ENCODE measurements at places on chromosomes 1 and 21. TPM values are rescaled to one million over a fixed set of nuclear protein-coding genes. Genes with fewer than 3 reads are reported as not detected.

GRCh38 chr21:15850645-15851044, 120.9 kb downstream of the USP25 start:
- H3K27me3 ChIP-seq, result no peaks in the 10 kb centered on the region
- peak; percentile 72 for DNase-seq
- H3K36me3 ChIP-seq, result 0 out of 2 replicates have a peak, but pooled peaks cover 1% of the 10 kb centered on the region
- H3K4me3 ChIP-seq, result no peak overlapping the region

DNA sequence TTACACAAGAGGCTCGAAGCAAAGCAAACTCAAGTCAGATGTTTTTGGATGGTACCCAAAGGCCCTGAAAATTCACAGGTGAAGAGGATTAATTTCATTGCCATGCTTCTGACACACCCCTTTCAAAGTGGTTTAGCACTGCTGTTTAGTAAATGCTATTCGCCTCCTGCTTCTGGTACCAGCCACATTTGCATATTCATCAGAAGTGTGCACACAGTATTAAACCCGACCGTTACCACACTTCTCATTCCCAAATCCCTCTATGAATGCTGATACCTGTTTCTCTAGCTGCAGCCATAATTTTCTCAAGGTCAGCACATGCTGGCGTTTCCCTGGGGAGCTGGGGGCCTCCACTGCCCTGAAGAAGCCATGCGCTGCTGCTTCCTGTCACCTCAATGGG, 179.8 kb upstream of the DAB1 start:
- no peaks in the 10 kb centered on the region for H3K4me1 ChIP-seq
- no peak overlapping the region for H3K4me3 ChIP-seq
- no peak overlapping the region for H3K27ac ChIP-seq
- H3K36me3 ChIP-seq, result no peaks in the 10 kb centered on the region
- no peak for DNase-seq

- no peak for DNase-seq
- H3K27me3 ChIP-seq, result no peaks in the 10 kb centered on the region
- H3K27ac ChIP-seq, result no peak overlapping the region
- peaks cover 7% of the 10 kb centered on the region for H3K36me3 ChIP-seq
- no peak overlapping the region for H3K4me3 ChIP-seq
- no peaks in the 10 kb centered on the region for H3K4me1 ChIP-seq
Observed at GRCh38 chr1:88787023-88787903, 103.2 kb downstream of the PKN2 start.

DNA sequence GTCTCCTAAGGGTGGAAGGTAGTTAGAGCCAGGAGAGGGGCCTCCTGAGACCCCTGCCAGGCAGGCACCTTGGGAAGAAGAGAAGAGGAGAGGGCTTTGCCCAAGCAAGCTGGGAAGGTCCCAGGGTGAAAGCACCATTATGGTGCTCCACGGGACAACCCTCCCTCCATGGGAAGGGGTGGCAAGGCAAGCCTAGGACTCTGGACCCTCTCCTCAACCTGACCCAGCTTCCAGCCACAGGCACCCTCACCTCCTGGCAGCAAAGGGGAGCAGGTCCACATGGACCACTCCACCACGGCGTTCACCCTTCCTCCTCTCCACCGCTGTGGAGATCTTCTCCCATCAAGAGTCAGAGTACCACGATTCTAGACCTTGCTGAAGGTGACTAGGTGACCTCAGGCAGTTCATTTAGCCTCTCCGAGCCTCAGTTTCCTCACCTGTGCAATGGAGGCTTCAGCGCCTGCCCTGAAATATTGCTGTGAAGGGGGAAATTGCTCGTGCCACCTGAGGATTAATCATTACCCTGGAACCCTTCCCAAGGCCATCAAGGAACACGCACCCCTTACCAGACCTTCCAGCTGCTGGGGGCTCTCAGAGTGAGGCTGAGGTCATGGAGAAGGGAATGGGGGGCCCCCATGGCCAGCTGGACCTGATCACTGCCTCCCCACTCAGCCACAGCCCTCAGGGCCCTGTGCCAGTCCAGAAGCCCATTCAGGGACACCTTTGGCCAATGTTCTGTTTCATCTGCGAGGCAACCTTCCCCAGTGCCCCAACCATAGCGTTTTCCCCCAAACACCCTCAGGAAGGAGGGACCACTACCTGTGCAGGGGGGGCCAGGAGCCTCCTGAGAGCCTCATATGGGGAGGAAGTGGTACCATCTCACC, 1.6 kb downstream of the RAP1GAP start:
- peaks cover 84% of the 10 kb centered on the region for H3K27me3 ChIP-seq
- H3K4me1 ChIP-seq, result no peaks in the 10 kb centered on the region
- DNase-seq, result no peak
- H3K36me3 ChIP-seq, result no peaks in the 10 kb centered on the region

- H3K4me1 ChIP-seq, result peaks cover 43% of the 10 kb centered on the region
- no peaks in the 10 kb centered on the region for H3K27me3 ChIP-seq
- DNase-seq, result peak; percentile 84
- peak overlapping the region; percentile 59 for H3K27ac ChIP-seq
Observed at GRCh38 chr1:201750934-201751333, 78.0 kb upstream of the IPO9 start.

DNA sequence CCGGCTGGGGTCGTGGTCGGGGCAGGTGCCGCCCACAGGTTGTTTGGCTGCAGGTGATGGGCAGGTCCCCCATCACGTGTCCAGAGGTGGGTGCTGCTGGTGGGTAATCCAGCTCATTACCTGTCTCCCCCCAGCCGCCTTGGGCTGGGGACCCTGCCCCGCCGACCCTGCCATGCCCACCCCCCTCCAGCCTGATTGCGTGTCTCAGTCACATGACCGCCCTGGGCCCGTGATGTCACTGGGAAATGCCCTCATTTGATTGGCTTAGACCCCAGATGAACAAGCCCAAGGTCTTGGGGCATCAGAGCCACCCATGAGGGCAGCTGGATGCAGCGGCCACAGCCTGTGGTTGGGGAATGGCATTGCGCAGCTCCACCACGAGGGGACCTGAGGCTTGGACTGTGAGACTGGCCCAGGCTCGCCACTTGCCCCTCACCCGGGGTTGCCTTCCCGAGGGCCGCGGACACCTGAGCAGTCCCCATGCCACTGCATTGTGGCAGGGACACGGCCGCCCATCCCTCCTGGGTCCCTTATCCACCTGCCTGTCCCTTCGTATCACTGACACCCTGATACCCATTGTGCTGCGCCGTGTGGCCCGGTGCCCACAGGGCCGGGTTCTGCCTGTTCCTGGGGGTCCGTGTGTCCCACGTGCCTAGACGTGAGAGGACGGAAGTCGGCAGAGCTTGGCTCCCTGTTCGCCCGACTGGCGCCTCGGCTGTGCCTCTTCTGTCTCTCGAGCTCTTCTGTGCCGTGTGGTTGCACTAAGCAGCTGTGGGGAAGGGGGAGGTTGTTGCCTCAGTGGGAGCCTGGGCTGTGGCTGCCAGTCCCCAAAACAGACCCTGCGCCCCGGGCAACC, 68.0 kb downstream of the FAAP20 start:
- H3K36me3 ChIP-seq, result no peaks in the 10 kb centered on the region
- no peak for DNase-seq
- H3K4me1 ChIP-seq, result no peaks in the 10 kb centered on the region
- H3K4me3 ChIP-seq, result no peak overlapping the region
- no peaks in the 10 kb centered on the region for H3K27me3 ChIP-seq

GRCh38 chr1:32539584-32540571, 651 bp downstream of the ZBTB8A start:
- H3K36me3 ChIP-seq, result no peaks in the 10 kb centered on the region
- H3K4me3 ChIP-seq, result peak overlapping the region; percentile 80
- peak overlapping the region; percentile 3 for H3K27ac ChIP-seq
- DNase-seq, result peak; percentile 54
- H3K4me1 ChIP-seq, result no peaks in the 10 kb centered on the region

DNA sequence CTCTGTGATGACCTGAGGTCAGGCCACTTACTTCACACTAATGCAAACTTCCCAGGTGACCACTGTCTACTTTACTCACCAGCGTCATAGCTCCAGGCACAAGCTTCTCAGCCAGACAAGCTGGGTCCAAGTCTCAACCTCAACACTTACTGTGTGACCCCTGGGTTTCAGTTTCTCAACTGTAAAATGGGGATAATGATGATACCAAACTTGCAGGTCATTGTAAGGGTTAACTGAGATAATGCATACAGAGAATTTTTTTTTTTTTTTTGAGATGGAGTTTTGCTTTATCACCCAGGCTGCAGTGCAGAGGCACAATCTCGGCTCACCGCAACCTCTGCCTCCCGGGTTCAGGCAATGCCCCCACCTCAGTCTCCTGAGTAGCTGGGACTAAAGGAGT, 34.7 kb downstream of the AK2 start:
- H3K4me3 ChIP-seq, result no peak overlapping the region
- no peaks in the 10 kb centered on the region for H3K27me3 ChIP-seq
- no peak overlapping the region for H3K27ac ChIP-seq
- H3K4me1 ChIP-seq, result peaks cover 33% of the 10 kb centered on the region

DNA sequence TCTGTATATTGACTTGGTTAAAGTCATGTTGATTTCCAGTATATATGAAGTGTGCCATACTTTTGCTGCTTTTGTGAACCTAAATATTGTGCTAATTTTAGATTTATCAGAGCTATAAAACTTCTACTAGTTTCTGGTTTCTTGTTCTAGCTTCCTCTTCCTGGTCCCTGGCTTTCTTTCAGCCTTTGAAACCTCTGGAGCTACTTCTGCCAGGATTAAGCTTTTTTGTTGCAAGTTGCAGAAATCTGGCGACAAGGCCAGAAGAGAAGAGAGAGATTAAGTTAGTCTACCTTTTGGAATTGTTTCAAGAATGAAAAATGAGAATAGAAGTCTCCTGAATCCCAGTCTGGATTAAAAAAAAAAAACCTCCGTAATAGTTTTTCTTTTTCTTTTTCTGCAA, 13.5 kb downstream of the RNF2 start:
- DNase-seq, result no peak
- no peak overlapping the region for H3K4me3 ChIP-seq
- H3K27me3 ChIP-seq, result no peaks in the 10 kb centered on the region
- no peaks in the 10 kb centered on the region for H3K4me1 ChIP-seq
- H3K36me3 ChIP-seq, result peaks cover 2% of the 10 kb centered on the region
- H3K27ac ChIP-seq, result no peak overlapping the region

DNA sequence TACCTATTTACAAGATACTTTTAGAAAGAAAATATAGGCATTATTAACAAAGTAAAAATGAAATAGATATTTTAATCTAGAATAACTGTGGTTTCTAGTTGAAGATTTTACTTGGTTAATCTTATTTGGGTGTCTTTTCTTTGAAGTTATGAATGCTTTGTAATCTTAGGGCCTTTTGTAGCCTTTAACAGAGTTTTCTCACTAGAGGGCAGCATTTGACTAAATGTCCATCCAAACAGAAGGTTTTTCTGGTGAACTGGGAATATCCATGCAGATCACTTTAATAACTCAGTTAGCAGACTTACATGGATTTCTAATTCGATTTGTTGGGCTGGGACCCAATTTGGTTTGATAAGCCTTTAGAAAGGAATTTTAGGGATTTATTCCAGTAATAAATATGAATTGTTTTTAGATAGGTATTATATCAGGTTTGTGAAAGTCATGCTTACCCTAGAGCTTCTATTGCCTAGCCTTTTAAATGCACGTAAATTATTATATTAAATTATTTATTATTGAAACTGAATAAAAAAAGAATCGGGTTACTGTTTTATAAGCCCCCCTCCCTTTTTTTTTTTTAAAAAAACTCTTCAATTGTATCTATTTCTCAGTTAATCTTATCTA, 119.7 kb downstream of the ZNF326 start:
- no peaks in the 10 kb centered on the region for H3K27me3 ChIP-seq
- no peak overlapping the region for H3K4me3 ChIP-seq
- no peaks in the 10 kb centered on the region for H3K4me1 ChIP-seq
- H3K27ac ChIP-seq, result no peak overlapping the region
- DNase-seq, result peak; percentile 49

DNA sequence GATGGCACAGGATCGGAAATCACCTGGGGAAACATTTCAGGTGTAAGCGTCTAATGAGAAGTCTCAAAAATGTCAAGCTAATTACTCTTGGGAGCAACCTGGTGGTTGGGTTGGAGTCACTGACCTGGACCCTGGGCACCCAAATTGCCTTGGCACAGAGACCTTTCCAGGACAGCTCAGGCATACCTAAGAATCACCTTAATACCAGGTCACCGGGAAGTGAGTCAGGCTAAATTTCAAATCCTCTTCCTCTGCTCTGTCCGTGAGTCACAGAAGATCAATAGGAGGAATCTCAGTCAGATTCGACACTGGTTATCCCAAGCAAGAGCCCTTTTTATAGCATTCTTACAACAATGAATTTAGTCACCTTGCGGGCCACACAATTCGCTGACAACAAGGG, 179.6 kb upstream of the CAMK1G start:
- no peaks in the 10 kb centered on the region for H3K27me3 ChIP-seq
- no peak overlapping the region for H3K4me3 ChIP-seq
- no peaks in the 10 kb centered on the region for H3K36me3 ChIP-seq
- H3K27ac ChIP-seq, result no peak overlapping the region

DNA sequence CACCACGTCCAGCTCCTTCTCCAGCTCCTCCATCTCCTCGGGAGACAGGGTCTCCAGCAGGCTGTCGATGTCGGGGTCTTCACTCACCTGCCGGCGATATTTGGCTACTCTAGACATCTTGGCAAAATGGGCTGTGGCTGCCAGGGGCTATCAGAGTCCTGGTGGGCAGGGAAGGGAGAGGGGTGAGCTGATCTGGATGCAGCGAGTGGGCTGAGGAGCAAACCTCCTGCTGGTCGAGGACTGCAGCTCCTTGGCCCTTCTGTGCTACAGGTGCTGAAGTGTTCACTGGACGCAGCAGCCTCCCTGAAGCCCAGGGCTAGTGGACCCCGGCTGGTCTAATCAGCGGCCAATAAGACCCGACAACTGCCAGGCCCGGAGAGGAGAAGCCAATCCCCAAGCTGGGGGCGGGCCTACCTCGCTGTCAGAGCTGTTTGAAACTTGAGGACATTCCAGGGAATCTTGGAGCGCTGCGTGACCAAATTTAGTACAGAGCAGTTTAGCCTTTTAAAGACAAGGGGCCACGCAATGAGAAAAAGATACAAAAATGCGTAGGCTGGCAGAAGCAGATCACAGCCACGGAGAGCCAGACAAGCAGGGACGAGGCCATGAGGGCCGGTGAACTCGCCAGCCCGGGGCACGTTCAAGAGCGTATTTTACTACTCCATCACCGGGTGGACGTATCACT, at the start of gene LMOD1:
LMOD1 (minus strand) TSS at position 325 of the 685 bp plus-strand sequence; CDS start at position 117, 208 bp downstream.
- H3K4me1 ChIP-seq, result peaks cover 26% of the 10 kb centered on the region
- peak within 1 kb of the TSS; percentile 72 for H3K4me3 ChIP-seq
- no peaks in the 10 kb centered on the region for H3K27me3 ChIP-seq
- peak within 1 kb of the TSS; percentile 91 for H3K27ac ChIP-seq
- H3K36me3 ChIP-seq, result peaks cover 3% of the 10 kb centered on the region

GRCh38 chr1:241186716-241187115, 170.3 kb downstream of the RGS7 start:
- no peak overlapping the region for H3K4me3 ChIP-seq
- DNase-seq, result no peak
- H3K4me1 ChIP-seq, result no peaks in the 10 kb centered on the region
- H3K27me3 ChIP-seq, result no peaks in the 10 kb centered on the region
- H3K36me3 ChIP-seq, result no peaks in the 10 kb centered on the region

The SPATA21 gene
- total RNA-seq, result not detected

The CD101 gene
- total RNA-seq, result not detected

The PPIAL4G gene
- total RNA-seq, result not detected

The TRIM17 gene
- total RNA-seq, result not detected

The TMPRSS15 gene
- total RNA-seq, result not detected

The OR10Z1 gene
- total RNA-seq, result not detected

All from IMR-90 (cell line).